ENCODE measurements at places on chromosomes 7 and 10.
A peak's percentile ranks its signal among the peaks of the same experiment; 100 is the strongest.

- no peak for DNase-seq
These were observed 4.1 kb downstream of the PRSS2 start for GRCh38 chr7:142774826-142775225.

DNA sequence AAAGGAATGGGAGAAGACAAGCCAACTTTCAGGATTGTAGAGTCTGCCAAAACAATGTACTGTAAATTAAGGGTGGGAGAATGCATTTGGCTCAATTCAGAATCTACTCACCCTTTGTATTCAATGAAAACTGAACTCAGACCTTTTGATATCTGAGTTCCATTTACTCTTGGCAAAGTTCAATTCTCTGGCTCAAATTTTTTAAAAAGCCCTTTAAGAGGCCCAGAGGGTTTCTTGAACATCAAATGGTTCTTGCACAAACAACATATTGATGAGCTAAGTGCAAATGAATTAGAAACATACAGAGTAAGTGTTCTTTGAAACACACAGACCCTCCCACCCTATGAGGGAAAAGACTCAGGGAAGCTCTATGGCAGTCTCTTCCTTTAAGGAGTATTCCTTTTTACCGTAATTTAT lies 5.2 kb upstream of the XPNPEP1 start:
- DNase-seq, result no peak

GRCh38 chr7:16838386-16838785 lies 33.6 kb upstream of the AGR2 start:
- no peak for DNase-seq

GRCh38 chr7:91446819-91447218 lies 182.6 kb downstream of the FZD1 start:
- DNase-seq, result no peak

- no peak for DNase-seq
These were observed 28.4 kb upstream of the ZNF248 start for GRCh38 chr10:37885850-37886249.

DNA sequence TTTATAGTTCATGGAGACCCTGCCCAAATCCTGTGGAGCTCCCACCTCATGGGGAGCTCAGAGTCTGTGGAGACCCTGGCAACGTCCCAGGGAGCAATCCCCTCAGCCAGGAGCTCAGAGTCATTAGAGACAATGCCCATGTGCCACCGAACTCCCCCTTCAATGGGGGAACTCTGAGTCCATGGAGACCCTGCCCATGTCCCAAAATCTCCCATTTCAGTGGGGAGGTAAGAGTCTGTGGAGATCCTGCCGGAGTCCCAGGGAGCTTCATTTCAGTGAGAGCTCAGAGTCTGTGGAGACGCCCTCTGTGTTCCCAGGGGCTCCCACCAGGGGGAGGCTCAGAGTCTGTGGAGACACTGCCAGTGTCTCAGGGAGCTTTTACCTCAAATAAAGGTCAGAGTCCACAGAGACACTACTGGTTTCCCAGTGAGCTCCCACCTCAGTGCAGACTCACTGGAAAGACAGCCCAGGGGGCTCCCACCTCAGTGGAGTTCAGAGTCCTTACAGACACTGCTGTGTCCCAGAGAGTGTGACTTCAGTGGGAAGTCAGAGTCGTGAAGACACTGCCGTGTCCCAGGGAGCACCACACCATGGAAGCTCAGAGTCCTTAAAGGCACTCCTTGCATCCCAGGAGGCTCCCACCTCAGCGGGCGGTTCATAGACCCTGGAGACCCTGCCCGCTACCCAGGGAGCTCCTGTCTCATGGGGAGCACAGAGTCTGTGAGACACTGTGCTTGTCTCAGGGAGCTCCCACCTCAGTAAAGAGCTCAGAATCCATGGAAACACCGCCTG lies 5.0 kb downstream of the MYO1G start:
- no peak for DNase-seq

DNA sequence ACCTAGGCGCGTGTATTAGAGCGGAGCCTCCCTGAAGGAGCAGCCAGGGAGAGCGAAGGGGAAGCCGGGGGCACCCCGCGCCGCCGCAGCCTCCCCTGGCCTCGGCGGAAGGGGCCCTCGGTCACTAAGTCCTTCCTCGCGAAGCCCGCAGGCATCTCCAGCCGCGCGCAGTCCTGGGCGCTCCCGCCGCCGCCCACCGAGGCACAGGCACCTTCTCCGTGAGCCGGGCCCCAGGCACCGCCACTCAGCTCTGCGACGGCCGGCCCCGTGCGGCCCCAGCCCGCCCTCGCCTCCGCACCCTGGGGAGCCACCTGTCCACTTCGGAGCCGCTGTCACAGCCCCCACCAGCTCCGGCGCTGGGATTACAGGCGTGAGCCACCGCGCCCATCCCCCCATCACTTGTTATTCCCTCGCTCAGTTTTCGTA lies 80.8 kb downstream of the ZNF467 start:
- DNase-seq, result no peak

DNA sequence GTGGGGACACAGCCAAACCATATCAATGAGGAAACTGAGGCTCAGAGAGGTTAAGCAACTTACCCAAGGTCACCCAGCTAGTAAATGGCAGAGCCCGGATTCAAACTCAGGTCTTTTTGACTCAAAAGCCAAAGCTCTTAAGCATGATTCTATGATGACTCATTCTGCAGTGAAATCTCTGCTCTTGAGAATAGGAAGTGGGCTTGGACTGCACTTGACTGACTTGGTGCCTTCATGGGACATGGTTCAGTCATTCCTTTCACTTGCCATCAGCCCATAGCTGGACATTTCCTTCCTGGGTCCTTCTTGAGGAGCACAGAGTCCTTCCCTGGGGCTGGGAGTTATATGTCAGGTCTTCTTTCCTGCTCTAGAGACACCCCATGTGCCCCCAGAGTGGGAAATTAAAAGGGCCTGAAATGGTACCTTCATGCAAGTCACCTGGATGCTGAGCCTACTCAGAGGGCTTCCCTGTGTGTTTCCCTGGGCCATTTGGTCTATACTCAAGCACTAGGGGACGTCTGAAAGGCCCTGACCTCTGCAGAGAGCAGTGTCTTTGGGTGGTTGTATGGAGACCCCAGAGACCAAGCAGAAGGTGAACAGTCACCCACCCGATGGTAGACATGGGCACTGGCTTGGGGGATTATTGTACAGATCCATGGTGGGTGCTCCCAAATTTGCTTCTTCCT lies 62.4 kb upstream of the SDK1 start:
- DNase-seq, result no peak

GRCh38 chr10:70613941-70614340 lies 11.4 kb upstream of the PRF1 start:
- no peak for DNase-seq

GRCh38 chr10:50322077-50322476 lies 70.8 kb upstream of the ASAH2 start:
- no peak for DNase-seq

DNA sequence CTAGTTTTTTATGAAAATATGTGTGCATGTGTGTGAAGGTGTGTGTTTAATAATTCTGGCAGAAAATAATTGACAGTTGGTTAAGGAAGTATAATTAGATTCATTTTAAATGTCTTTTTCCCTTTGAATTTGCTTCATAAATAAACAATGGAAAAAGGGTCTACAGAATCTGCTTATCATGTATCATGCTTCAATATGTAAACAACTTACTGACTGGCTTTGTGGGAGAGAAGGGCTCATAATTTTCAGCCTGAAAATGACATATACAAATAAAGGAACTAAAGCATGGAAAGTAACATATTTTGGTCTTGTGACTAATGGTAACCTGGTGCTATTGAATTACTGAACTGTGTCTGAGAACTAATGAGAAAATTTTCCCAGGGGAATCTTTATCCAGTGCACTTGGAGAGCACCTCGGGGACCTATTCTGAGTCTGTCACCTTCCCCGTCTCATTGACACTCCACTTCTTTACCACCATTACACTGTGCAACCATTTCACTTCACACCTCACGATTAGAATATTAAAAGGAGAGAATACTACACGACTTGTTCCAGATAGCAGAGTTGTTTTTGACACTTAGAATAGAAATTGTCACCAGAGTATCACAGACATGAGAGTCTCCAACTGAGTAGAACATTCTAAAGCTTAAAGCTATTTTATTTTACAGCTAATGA lies 298.6 kb downstream of the TFEC start:
- DNase-seq, result no peak

GRCh38 chr10:61852261-61852660 lies 49.2 kb upstream of the ARID5B start:
- DNase-seq, result peak; percentile 30

DNA sequence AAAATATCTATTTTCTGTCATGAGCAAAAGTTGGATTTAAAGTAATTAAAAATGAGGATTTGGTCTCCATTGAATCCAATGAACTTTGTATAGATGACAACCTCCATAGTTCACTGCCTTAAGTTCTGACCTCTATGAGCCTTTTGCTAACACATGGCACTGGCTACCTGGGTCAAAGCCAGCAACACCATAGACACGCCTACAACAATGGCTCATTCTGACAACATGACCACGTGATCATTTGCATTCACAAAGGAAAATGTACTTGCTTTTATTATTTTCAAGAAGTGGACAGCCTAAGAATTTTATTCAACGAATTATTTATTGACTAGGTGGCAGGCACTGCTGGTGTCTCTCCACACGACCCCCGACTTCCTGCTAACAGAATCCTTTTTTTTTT lies 90.6 kb downstream of the CARD11 start:
- no peak for DNase-seq

DNA sequence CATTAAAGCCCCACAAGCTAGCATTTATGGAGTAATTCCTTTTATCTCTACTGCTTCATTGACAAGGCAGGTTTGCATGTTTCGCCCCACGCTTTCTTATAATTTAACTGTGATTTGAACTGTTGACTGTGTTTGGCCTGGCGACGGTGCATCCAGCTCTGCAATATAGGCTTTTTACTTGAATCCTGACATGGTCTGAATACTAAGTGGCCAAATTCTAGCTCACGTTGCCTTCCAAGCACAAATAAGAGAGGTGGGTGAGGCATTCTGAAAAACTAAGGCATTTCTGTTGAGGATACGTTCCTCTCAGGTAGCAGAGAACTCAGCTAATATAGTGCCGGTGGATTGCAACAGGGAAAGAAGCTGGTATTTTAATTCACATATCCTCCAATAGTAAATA lies 61.8 kb downstream of the NRP1 start:
- DNase-seq, result peak; percentile 26

DNA sequence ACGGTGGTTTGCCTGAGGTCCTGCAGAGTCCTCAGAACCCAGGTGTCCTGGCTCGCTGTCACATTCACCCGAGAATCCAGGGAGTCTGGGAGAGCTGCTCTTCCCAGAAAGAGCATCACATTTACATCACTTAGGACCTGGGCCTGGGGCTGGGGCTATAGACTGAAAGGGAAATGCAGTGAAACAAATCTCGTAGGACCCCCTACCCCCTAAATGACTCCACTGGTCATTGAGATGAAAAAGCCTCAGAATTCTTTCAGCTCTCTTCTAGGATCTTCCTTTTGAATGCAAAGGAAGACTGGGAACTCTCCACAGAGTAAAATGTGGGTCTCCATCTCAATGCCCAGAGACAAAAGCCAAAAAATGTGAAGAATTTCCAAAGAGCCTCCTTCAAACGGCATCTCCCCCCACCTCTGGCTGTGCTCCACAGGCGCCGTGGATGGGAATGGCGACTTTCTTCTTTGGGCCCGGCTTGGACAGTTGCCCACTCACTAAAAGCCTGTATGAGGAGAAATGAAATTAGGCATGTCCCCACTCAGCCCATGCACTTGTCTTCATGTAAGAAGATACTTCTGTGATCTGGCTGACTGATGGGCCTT lies 49.0 kb upstream of the PODXL start:
- peak; percentile 90 for DNase-seq

- DNase-seq, result no peak
These were observed 161.6 kb downstream of the BAMBI start for GRCh38 chr10:28838908-28839307.

DNA sequence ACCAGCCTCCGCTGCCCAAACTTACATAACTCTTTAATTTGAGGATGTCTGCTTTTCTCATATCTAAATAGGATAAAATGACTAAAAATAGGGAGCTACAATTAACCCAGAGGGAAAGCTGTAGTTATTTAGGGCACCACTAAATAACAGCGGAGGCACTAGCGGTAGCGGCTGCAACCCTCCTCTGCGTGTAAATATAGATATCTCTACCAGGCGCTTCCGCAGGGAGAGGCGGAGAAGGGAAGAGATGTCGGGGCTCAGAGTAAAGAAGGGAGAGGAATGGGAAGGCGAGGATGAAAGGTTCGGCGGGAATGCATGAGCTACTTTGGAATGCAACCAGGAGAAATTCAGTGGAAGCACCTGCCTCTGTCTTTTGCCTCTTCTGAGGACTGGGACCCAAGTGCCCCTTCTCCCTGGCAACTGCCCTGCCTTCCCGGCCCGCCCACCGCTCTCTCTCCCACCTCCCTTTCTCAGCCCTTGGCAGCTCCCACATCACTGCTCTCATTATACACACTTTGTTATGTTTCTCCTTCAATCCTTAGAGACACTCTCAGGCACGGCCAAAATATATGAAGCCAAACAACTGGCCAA lies 698.3 kb downstream of the PARD3 start:
- DNase-seq, result no peak

- DNase-seq, result no peak
These were observed 2.7 kb downstream of the ADK start for GRCh38 chr10:74153676-74154075.

- no peak for DNase-seq
These were observed 24.9 kb upstream of the TNRC18 start for GRCh38 chr7:5448378-5449037.

- no peak for DNase-seq
These were observed 34.1 kb downstream of the ANXA11 start for GRCh38 chr10:80171248-80171660.

GRCh38 chr7:155346285-155346684 lies 48.6 kb downstream of the INSIG1 start:
- no peak for DNase-seq

- DNase-seq, result no peak
These were observed 580.0 kb downstream of the XPNPEP1 start for GRCh38 chr10:109343293-109343692.

- DNase-seq, result no peak
These were observed 71.8 kb downstream of the MALRD1 start for GRCh38 chr10:19120381-19120908.

- no peak for DNase-seq
These were observed 13.4 kb downstream of the NOD1 start for GRCh38 chr7:30465046-30465810.

DNA sequence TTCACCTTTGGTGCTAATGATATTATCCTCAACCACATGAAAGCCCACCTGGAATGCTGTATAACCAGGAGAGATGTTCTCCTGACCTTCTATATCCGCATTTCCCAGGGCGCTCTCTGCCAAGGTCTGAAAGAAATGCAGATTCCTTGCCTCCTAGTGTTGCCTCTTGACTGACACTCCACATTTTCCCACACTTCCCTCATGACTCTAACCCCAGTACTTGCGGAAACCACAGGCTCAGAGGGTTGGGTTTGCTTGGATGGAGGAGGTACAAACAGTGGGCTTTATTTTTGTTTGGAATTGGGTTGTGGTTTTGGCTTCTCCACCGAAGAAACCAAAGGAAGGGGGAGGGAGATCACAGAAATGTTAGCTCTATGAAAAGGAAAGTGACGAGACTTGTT lies 222.9 kb upstream of the CELF2 start:
- no peak for DNase-seq

GRCh38 chr7:127387974-127388373 lies 4.5 kb downstream of the ZNF800 start:
- DNase-seq, result no peak

Data from HAP-1 (cell line).